ENCODE measurements at places on chromosomes 6 and 20. TPM values are rescaled to one million over a fixed set of nuclear protein-coding genes. Genes with fewer than 3 reads are reported as not detected.
A peak's percentile ranks its signal among the peaks of the same experiment; 100 is the strongest.

GRCh38 chr6:134739299-134740026, 210.4 kb downstream of the ALDH8A1 start:
- DNase-seq: peak; percentile 30

- no peak for DNase-seq
Measured at GRCh38 chr6:91155129-91155785, 568.4 kb upstream of the MAP3K7 start.

GRCh38 chr20:50982363-50982762, 23.7 kb downstream of the MOCS3 start:
- peak; percentile 62 for DNase-seq

DNA sequence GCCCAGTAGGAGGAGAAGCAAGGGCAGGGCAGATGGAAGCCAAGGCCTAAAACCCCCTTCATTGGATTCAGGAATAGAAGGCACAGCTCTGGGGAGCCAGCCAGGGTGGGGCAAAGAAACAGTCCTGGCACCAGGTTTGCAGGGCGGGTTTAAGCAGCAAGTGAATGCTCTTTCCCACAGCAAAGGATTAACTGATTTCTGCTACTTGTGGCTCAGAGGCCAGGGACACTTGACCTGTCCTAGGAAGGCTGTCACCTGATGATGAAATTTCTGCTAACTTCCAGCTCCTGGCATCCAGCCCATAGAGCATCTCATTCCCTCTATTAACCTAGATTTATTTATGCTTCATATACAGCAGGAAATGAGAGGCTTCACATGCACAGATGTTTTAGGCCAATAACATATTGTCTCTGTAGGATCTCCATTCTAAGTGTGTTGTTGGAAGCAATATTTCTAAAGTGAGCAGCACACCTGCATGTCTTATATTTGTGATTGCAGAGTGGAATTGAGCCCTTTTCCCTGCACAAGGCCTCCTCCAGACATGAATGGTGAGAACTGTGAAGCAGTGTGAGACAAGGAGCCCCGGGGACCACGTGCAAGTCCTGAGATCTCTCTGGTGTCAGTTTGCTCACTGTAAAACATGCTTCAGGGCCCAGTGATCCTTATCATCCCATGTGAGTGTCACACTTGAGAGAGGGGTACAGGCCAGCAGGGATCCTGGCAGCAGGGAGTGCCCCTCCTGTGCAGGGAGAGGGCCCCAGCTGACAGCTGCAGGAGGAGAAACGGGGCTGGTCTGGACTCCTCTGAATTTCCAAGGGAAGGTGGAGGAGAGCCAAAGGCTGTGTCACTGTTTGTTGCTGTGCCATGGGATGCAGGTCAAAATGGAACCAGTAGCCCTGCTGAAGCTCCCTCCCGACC, 41.1 kb upstream of the CST5 start:
- DNase-seq: no peak

DNA sequence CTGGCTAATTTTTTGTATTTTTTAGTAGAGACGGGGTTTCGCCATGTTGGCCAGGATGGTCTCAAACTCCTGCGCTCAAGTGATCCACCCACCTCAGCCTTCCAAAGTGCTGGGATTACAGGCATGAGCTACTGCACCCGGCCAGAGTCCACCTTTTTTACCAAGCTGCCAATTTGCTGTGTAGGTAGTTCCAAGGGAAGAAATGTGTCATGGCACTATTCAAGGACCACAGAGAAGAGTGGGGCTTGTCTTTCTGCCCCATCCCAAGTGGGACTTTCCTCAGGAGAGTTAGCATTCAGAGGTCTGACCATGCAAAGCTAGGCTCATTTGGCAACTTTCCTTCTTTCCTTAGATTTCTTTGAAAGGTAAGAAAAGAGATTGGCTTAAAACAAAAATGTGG, 111.9 kb upstream of the TRAF3IP2 start:
- DNase-seq: no peak

GRCh38 chr6:80932359-80932758, 820.1 kb downstream of the TENT5A start:
- DNase-seq: peak; percentile 43

DNA sequence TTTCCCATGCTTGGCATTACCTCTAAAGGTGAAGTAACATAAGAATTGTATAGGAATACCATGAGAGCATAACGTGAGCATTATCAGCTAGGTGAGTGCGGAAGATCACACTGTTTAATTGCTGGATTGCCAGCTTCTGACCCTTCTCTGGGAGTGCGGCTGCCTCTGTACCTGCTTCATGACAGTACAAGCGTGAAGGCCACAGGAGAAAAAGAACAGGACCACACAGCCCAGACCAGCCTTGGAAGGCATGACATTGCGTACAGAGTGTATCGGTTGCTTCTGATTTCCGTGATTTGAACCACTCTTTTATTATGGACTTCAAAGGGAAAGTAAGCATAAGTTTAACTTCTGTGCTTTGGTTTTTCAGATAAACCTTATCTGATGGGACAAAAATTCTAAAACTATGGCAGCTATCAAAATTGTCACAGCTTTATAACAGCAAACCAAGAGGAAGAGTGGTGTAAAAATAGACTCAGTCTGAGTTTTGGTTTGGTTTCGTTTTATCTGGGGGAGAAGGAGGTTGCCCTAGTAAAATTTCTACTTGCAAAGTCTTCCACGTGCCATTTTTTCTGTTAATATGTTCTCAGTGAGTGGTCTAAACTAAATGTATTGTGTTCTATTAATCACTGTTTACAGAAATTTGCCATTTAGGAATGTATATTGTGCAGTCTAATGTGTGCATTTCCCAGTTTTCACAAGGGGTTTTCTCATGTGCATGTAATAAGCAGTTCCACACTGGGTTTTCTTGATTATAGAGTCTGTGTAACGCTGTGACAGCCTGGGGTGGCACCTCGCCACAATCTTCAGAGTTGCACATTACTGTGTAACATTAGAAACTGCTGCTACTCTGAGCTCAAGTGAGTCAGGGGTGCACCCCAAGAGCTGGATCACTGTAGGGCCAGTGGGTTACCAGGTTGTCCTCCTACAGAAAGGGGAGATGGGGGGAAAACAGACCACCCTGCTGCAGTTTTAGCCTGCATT, 97.3 kb downstream of the RPP40 start:
- DNase-seq: peak; percentile 27

DOK5 gene
- total RNA-seq: 85.6 TPM

RAD21L1 gene
- not detected for total RNA-seq

All from fibroblast of the aortic adventitia (primary cell).